Fibroblast of skin of left biceps (primary cell): ENCODE measurements at places on chromosomes 11 and 22.

- no peak for DNase-seq
Observed at GRCh38 chr11:95134491-95134890, 44.8 kb downstream of the ENDOD1 start.

DNA sequence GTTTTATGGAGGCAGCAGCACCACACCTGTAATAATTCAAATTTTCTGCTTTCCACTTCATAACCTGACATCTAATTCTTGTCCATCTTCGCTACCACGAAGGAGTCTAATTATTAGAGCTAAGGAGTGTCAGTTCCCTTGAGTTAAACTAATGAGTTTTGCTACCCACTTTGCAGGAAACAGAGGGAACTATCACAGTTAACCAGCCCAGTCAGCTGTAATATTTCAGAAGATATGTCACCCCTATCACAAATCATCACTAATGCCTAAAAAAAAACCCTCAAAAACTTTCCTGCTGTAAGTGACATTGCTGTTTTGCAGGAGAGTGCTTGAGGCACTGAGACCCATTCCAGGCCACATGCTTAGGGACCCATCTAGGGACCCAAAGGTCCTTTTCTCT, 8.4 kb downstream of the TECTA start:
- DNase-seq, result no peak

DNA sequence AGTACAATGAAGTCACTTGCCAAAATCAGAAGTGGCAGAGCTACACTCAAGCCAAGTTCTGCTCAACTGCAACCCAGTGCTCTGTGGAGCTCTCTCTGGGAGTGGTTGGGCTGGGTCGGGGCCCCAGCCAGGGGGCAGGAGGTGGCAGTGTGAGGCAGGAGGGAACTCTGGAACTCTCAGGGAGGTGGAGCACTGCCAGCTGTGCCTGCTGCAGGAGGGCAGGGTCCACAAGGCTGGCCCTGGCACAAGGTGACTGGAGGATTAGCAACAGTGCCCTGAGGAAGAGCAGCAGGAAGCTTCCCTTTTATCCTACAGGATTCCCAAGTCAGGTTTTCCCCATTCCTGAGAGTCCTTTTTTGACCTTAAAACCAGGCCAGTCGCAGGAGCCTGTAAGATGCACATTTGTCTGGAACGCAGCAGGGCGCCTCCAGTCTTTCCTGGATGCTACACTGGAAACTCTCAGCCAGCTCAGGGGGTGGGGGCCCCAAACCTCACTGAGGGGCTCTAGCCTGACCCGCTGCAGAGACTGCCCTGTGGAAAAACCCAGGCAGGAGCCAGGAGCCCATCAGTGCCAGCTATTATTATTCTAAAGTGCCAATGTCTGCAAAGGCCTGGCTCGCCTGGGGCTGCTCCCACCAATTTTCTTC, 31.8 kb downstream of the DKK3 start:
- DNase-seq, result no peak

GRCh38 chr22:19522190-19522880, 1.9 kb downstream of the CLDN5 start:
- no peak for DNase-seq

GRCh38 chr22:36454916-36455570, 26.4 kb downstream of the TXN2 start:
- peak; percentile 68 for DNase-seq

DNA sequence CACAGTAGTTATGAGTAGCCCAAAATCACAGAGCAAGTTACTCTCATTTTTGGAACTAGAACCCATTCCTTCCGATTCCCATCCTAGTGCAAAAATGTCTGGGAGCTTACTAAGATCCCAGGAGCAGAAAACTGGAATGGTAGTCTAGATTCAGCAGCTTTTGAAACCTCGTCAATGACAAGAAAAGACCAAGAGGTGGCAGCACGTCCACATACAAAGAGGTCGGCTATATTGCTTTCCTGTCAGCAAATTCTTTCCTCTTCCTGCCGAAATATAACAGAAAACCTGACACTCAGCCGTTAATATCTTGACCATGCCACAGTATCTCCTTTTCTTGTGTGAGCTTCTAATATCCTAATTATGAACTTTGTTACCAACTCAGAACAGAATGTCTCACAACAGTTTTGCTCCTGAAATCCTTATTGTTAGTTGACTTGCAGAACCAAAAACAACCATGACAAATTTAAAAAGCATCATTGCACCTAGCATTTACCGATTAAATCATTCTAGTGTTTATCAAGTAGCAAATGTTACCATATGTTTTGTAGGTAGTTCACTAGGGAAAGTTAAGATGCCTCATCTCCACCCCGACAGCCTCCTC, 92.8 kb upstream of the OR9G4 start:
- peak; percentile 15 for DNase-seq

DNA sequence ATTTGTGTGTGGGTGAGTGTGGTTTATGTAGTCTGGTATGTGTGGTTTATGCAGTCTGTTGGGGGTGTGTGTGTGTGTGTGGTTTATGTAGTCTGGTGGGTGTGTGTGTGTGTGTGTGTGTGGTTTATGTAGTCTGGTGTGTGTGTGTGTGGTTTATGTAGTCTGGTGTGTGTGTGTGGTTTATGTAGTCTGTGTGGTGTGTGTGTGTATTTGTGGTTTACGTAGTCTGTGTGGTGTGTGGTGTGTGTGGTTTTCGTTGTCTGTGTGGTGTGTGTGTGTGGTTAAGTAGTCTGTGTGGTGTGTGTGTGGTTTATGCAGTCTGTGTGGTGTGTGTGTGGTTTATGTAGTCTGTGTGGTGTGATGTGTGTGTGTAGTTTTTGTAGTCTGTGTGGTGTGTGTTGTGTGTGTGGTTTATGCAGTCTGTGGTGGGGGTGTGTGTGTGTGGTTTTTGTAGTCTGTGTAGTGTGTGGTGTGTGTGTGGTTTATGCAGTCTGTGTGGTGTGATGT, 26.2 kb upstream of the PARVG start:
- DNase-seq, result peak; percentile 72

DNA sequence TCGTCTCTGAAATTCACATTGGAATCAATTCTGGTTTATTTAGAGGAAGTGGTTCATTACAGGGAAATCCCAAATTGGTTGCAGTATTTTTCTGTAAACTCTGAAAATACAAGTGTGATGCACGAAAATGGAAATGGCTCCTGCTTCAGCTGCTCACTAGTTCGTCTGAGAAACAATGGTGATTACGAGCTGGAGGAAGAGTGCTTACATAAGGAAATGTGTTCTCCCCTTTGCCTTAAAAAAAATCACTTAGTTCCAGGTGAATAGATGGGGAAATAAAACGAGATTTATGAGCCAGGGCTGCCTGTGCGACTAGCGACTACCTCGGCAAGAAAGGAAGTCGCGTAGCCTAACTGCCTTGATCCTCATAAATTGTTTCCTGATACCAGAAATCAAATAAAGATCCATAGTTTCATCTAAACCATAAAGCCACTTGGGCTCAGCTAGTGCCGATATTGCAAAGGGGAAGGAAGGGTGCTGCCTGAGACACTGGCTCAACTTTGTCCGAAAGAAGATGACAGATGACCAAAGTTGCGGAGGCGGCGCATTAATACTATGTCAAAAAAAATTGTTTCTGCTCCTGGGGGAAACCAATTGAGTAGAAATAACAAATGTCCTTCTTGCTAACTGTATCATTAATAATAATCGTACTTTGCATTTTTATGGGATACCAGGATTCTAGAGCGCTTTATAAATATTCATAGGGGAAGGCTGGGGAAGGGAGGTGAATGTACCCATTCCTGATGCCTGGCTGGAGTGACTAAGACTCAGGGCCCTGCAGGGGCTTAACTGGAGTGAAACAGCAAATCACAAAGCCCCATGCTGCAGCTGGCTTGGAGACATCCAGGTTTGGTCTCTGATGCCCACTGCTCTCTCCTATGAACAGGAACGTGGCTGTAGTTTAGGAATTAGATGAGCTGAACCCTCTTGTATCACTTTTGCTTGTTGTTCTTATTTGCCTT, 185.7 kb downstream of the BLID start:
- DNase-seq, result no peak

DNA sequence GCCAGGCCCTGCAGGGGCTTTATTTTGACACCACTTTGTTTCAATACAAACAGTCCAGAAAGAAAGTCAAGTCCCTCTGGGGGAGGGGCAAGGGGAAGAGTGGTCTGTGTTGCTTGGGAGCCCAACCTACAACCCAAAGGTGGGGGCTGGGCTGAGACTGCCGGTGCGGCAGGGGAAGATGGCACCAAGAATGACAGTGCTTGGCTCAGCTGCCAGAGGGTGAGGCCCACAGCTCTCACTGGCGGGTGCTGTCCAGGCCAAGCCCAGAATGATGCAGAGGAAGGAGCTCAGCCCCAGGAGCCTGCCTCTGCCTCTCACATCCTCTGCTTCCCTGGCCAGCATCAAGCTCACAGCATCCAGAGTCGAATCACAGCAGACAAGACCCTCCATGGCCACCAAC, 12.4 kb downstream of the ARFGAP2 start:
- DNase-seq, result no peak

- DNase-seq, result no peak
Observed at GRCh38 chr22:39962071-39962470, 1.9 kb downstream of the TMA7B start.

DNA sequence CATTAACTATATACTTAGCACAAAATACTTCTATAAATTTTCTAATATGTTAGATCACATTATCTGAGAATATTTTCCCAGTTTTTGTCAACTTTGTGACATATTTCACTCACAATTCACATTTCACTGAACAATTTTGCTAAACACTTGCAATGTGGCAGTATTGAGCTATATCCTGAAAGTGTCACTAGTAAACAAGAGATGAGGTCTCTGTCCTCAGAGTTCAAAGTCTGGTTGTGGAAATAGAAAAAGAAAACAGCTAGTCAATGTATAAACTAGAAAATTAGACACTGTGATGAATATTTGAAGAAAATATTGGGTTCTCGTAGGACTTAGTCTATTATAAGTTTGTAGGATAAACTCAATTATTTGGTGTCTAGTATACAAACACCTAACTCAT, 87.4 kb upstream of the CHORDC1 start:
- no peak for DNase-seq

DNA sequence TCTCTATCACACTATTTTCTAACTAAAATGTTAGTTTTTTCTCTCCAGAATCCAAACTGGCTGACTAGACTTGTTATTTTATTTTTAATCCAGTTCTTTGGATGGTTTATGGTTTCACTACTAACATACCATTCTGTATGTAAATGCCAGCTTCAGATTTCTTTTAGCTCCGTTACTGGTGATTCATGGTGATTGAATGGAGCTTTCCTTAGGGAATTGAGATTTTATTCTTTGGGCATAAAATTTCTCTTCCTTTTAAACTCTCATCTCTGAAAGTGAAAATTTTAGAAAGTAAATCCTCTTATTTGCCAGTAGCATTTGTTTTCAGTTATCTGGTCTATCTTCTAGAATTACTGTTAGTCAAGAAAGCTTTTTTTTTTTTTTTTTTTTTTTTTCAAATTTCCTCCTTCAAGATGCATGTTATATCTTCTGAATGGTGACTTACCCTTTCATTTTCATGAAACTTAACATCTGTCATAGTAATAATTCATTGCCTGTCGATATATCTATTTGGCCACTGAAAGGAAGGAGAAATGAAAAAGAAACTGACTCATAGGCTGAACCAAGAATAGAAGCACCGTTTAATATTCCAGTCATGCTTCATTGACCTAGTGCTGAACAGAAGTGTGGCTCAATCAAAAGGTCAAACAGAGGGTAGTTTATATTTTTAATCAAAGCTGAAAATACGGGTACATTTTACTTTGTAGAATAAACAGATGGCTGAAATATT, 6.4 kb downstream of the ENDOD1 start:
- DNase-seq, result no peak

DNA sequence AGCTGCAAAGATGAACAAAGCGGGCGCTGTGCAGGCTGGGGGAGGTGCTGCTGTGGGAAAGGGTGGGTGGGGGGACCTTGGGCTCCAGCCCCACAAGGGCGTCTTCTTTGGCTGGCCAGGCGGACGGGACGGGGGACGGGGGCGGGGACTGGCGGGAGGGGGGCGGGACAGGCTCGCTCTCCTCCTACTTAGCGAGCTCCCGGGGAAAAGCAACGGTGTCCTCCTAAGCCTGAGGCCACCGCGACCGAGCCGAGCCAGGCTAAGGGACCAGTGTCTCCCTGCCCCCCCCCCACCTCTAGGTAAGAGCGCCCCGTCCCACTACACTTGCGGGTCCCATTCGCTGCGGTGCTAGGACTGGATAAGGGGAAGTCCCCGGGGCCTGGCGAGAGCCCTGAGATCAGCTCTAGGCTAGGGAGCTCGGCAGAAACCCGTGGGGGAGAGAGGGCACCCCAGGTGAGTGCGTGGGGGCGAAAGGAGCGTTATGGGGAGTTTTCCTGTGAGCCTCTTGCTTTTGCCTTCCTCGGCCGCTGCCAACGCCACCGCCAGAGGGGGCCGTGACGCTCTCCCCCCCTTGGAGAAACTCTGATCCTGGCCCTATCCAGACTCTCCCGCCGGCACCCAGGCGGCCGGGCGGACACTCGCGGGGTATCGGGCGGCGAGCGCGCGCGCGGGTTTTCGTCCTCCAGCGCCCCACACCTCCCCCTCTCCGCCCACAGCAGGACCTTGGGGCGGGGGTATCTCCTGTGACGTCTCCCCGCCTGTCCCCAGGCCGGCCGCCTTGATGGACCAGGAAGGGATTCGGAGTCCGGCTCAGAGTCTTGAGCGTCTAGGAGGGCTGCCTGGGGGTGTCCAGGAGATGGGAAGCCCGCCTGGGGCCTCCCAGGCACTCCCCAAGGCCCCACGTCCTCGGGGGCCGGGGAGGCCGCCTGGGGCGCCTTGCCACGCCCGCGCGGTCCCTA, at the start of gene PHLDB1:
TSS of gene PHLDB1 (plus strand) at position 215 of the 959 bp plus-strand sequence. CDS start 6,222 bp downstream, outside the sequence.
- no peak for DNase-seq

DNA sequence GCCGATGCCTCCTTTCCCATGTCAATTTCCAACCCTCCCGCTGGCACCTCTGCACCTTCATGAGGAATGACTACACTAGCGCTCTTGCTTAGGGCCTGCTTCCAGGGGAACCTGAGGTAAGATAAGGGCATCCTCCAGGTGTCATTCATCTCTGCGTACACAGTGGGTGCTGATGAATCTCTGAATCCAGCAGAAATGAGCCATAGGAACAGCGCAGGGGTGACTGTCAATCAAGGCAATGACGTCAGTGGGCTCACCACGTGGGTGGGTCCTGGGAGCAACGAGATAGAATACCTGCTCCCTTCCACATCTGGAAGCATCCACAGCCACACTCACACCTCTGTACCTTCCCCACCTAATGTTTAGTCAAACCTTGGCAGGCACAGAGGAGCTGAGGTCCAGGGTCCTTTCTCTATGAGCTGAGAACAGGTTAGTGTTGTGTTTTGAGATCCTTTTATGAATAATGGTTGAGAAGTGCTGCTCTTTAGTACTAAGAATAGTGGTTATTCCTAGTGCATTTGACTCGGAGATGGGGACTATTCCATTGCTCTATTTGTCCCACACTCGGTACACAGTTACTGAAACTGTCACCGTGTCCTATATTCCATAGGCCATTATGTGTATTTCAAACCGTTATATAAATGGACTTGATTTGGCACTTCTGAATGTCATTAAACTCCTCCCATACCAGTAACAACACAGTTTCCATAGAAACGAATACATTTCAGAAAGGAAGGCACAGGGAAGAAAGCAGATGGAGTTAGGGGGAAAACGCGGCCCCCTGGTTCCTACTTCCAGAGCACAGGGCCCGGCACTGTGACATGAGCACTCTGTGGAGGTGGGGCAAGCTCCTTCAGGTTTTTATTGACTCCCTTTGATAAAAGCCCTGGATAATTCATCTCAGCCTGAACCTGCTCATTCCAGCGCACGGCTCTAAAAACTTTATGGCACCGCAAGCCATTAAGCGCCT, 193.4 kb downstream of the ST3GAL4 start:
- DNase-seq, result no peak
